ENCODE measurements at places on chromosomes 1 and 21.

GRCh38 chr1:209733409-209734192 lies 22.3 kb upstream of the TRAF3IP3 start:
- peak; percentile 52 for DNase-seq

- peak; percentile 86 for DNase-seq
Observed at GRCh38 chr21:32807717-32808380, 36.3 kb upstream of the PAXBP1 start.

DNA sequence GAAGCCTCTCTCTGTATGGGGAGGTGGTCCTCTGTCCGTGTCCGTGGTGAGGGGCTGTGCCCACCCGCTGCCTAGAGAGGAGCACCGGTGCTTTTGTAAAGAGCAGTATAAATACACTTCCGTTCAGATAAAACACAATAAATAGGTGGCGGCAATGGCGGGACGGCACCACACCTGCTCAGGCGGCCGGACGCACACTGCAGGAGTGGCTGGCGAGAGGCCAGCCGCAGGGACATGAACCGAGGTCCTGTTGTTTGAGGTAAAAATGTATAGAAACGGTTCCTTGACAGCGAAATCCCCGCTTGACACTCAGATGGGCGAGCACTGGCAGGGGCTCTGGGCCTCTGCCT lies 40.8 kb downstream of the KRTAP10-1 start:
- no peak for DNase-seq

GRCh38 chr1:50111503-50111902 lies 2.8 kb downstream of the ELAVL4 start:
- DNase-seq = no peak
